ENCODE measurements at places on chromosomes 12 and 14.

GRCh38 chr14:91968280-91968679 lies 20.8 kb upstream of the FBLN5 start:
- no peak for DNase-seq

DNA sequence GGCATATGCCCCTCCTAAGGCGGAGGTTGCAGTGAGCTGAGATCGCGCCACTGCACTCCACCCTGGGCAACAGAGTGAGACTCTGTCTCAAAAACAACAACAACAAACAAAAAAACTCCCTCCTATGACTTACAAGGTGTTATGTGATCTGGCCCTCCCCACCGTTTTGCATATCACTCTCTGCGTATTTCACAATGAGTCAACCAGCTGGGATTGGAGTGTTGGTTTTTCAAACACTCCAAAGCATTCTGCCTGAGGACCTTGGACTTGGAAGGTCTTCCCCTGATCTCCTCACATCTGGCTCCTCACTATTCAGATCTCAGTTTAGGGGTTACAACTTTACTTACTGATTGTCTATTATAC lies 14.0 kb downstream of the MANSC1 start:
- no peak for DNase-seq

DNA sequence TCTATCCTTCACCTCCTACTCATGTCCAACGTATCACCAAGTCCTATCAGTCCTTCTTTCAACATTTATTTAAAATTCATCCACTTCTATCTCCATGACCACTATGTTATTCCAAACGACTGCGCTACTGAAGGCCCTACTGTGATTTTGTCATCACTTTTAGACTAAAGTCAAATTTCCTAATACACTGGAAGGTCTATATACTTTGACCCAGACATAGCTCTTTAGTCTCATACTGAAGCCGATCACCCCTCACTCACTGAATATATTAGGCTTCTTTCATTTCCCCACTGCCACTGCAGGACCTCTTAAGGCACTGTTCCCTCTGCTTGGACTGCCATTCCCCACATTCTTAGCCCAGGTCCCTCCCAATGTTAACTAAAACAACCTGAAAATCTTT lies 25.6 kb downstream of the SLC38A4 start:
- no peak for DNase-seq

GRCh38 chr14:57375156-57375555 lies 15.2 kb upstream of the NAA30 start:
- no peak for DNase-seq

DNA sequence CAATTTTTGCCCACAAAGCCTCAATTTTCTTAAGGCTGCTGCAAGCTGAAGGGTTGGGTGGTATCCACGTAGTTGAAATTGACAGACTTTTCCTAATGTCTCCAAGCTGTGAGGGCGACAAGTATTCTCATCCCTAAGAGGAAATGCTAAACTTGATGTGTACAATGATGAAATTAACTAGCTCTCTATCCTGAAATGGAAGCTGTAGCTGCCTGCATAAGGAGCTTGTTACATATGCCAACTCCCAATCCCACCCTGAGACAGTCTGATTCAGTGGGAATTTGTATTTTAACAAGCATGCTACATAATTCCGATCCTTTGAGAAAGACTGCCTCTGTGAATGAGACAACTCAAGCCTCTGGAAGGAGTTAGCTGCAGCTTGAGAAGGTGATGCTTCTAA lies 45.7 kb upstream of the MDM1 start:
- no peak for DNase-seq
